Renal cortex interstitium (tissue), 15 donors: ENCODE measurements at places on chromosomes 3 and 15.
A peak's percentile ranks its signal among the peaks of the same experiment; 100 is the strongest.

GRCh38 chr3:13894096-13894806 is 14.4 kb upstream of the WNT7A start:
- DNase-seq = no peak

DNA sequence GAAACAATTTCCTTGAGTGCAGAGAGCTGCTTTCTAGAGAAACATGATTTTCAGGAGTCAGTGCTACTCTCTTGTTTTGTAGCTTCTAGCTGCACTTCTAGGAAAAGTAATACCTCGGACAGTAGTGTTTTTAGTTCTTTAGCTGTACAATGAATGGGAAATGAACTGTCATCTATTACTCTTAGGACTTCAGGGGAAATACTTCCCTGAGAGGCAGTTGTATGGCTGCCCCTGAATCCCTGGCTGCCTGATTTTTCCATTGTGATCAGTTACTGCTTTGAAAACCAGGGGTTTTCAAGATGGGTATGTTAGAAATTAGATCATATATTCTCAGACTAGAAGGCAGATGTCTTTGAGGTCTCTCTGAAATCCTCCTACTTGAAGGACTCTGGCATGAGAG is 200.3 kb upstream of the SEMA6D start:
- no peak for DNase-seq

DNA sequence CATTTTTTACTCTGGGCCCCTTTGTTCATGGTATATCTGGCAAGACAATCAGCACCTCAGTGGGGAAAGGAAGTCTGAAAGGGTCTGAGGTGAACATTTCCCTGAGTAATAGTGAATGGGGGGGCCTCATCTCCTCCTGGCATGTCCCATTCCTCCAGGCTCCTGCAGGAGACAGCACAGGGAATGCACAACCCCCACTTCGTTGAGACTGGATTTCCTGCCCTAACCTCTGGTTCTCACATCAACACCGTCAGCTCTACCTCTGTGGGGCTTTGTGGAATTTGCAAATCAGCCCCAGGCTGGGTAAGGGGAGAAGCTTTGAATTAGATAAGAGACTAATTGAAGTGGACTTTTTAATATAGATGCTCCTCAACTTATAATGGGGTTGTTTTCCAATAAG is 168.3 kb upstream of the TRIM42 start:
- DNase-seq = no peak

DNA sequence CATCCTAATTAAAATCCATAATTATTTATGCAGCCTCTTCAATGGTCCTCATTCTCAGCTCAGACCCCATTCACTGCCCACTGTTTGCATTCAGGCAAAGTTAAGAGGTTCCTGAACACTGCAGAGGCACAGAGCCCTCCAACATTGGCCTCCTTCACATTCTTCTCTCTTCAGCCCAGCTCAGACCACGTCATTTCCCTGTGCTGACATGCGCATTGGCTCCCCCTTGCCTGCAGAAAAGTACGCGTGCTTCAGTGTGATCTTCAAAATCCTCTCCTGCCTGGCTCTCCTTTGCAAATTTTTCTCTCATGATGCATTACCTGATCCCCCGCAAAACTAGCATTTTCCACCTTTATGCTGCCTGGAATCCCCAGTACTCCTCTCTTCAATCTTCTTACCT is 552.3 kb downstream of the NTRK3 start:
- DNase-seq = no peak

DNA sequence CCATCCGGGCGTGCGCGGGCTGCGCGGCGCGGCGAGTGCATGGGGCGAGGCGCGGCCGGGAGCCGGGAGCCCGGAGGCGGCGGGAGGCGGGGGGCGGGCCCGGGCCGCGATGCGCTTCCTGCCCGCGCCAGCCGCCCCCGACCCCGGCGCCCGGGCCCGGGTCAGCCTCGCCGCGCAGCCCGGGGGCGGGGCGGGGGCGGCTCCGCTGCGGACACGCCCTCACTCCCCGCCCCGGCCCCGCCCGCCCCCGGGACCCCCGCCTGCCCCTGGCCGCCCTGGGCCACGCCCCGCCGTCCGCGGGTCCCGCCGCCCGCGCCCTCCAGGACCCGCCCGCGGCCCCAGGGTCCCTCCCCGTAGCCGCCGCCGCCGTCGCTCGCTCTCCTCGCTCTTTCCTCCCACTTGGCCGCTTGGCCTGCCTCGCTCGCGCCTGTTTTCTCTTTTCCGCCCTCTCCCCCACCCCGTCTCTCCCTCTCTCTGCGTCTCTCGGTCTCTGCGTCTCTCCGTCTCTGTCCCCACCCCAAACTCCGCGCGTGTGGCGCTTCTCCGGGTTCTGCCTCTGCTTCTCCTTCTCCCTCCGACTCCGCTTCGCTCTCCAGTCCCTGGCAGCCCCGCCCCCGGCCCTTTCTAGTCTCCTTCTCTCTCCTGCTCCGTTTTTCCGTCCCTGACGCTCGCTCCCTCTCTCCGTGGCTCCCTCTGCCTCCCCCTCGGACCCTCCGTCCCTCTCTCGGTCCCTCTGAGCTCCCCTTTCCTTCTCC is at the start of gene PLXND1:
PLXND1 (minus strand) TSS at position 41 of the 755 bp plus-strand sequence; CDS start at position 4, 37 bp downstream.
- no peak for DNase-seq

- DNase-seq = peak; percentile 78
Measured at GRCh38 chr3:186783731-186784515, 546 bp downstream of the EIF4A2 start.

DNA sequence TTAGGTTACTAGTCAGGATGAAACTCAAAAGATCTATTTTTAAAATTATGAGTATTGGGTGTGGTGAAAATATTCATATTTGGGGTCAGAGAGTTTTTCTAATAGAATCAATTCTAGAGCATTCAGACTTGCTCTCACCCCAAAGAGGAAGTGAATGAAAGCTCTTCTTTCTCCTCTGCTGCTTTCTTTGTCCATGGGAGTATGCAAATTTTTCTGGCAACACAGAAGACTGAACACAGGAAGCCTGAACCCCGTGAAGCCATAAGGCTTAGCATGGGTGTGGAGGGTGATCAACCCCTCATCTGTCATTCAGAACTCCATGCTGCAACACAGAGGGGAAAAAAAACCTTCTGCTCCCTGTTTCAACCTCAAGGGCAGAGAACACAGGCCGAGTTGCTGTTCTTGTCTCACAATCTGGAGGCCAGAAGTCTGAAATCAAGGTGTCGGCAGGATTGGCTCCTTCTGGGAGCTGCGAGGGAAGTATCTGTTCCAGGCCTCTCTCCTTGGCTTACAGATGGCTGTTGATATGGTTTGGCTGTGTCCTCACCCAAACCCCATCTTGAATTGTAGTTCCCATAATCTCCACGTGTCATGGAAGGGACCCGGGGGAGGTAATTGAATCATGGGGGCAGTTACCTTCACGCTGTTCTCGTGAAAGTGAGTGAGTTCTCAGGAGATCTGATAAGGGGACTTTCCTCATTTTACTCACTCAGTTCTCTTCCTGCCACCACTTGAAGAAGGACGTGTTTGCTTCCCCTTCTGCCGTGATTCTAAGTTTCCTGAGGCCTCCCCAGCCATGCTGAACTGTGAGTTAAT is 33.7 kb upstream of the CD47 start:
- DNase-seq = no peak

DNA sequence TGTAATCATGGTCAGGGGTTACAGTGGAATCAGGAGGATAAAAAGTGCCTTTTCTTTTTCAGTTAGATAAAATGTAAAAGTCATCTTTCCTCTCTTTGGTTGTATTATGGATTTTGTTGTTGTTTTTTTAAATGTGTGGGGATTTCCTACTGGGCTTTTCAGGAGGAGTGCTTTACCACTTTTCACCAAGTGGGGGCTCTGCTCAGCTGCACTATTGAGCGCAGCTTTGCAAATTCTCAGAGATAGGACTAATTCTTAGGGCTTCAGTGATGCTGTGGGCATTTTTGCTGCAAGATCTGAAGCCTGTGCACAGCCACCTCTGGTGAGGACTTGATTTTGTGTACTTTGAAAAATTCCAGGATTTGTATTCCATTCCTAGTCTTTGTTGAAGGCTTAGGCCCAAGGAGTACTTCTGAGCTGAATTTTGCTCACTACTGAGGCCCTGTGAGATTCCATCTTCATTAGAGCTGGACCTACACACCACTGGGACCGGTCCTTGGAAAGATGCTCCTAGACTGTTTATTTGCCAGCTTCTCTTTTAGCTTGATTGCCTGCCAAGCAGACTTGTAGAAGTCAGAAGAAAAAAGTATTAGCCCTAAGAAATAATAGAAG is 7.5 kb downstream of the GNB5 start:
- no peak for DNase-seq

DNA sequence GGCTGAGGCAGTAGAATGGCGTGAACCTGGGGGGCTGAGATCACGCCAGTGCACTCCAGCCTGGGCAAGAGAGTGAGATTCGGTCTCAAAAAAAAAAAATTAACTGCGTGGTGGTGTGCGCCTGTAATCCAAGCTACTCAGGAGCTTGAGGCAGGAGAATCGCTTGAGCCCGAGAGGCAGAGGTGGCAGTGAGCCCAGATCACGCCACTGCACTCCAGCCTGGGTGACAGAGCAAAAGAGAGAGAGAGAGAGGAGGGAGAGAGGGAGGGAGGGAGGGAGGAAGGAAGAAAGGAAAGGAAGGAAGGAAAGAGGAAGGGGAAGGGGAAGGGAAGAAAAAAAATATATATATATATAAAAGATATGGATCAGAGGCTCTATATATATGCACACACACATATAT is 6.0 kb downstream of the TM4SF19 start:
- DNase-seq = no peak

DNA sequence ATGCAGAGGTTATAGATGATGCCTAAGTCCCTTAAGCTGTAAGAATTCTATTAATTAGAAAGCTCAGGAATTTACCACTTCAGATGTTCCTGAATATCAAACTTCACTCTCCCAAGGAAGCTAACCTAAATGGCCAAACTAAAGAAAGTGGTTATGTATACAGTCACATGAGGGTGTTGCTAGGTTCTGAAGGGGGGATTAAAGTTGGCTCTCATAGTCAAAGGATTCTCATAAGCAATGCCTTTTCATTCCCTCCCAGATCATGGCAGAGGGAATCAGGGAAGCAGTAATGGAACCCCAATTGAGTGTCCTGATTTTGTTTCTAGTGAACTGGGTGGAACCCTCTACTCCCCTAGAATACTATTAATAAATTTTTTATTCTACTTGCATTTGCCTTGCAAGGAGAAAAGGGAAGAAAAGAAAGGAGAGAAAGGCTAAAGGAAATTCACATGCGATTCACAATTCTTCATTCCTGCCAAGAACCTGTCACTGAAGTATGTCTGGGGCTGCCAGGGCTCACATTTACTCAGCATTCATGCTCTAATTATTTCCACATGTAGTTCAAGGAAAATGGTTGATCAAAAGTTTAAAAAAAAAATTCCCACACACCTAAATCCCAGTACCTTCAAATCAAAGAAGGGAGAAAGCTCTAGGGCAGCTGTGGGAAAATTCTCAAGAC is 25.1 kb downstream of the FSTL1 start:
- no peak for DNase-seq

- no peak for DNase-seq
Measured at GRCh38 chr3:191262650-191263049, 63.6 kb downstream of the OSTN start.

DNA sequence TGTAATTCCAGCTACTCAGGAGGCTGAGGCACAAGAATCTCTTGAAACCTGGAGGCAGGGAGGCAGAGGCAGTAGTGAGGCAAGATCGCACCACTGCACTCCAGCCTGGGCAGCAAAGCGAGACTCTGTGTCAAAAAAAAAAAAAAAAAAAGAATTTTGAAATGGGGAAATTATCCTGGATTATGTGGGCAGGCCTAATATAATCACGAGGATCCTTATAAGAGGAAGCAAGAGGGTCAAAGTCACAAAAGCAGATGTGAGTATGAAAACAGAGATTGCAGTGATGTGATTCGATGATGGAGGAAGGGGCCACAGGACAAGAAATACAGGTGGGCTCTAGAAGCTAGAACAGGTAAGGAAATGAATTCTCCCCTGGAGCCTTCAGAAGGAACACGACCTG is 159.6 kb downstream of the LEKR1 start:
- no peak for DNase-seq

GRCh38 chr3:79032686-79033318 is 735.0 kb downstream of the ROBO1 start:
- no peak for DNase-seq
